ENCODE measurements at places on chromosomes 6 and 20.

GRCh38 chr6:145267076-145267867 is 468.0 kb downstream of the EPM2A start:
- no peak for DNase-seq

DNA sequence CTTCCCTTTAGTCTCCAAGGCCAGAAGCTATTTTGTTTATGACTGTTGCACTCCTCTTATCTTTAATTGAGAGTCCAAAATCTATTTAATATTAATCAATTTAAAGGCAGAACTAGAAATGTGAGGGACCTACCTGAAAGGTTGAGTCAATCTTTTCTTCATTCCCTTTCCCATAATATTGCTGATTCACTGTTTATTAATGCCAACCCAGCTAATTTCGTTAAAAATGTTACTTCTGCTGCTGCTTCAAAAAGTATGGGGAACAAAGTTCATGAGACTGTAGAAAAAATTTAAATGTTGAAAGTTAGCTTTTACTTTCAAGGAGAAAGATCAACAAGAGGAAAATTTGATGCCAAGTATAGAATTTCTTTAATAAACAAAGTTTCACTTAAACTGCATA is 365.3 kb downstream of the TENT5A start:
- no peak for DNase-seq

DNA sequence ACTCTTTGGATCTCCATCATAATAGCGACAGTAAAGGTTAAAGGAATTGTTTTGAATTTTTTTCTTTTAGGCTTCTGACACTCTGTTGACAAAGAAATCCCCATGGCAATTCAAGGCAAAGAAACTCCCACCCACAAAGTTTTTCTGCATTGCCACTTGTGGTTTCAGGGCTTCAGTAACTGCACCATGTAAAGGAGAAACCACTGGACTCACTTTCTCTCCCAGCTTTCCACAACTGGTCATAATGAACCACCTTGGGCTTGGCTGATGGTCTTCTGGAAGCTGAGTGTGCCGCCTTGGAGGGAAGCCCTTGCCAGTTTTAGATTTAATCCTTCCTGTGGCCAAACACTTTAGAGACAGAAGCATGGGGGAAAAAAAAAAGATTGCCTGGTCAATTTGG is 163.1 kb downstream of the ISM1 start:
- no peak for DNase-seq

DNA sequence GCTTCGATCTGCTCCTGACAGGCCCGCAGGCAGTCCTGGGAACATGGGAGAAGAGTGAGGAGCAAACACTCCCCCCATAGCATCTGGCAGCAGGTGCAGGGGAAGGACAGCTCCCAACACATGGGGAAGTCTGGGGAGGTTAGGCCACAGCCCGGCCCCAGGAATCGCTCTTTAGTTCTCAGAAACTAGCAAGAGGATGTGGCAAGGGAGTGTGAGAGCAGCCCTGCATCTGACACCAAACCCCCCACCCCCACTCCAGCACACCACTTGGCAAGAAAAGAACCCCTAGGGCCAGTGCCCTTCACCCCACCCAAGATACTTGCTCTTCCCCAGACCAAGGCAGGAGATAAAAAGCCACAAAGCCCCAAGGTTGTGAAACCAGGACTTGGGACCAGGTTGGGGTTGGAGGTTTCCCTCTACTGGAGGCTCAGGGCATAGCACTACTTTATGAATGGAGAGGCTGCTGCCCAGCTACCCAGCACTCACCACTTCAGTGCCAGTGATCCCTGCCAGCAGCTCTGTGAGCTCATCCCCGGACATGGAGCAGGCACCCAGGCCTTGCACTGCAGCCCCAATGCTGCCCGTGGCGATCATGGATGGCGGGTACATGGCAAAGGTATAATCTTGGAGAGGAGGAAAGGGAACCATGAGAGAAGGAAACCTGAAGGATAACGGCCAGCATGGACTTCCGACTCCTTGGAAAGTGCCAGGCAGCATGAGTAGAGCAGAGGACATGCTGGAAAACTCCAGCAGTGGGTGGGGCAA is 5.4 kb downstream of the CCND3 start:
- DNase-seq = peak; percentile 86

DNA sequence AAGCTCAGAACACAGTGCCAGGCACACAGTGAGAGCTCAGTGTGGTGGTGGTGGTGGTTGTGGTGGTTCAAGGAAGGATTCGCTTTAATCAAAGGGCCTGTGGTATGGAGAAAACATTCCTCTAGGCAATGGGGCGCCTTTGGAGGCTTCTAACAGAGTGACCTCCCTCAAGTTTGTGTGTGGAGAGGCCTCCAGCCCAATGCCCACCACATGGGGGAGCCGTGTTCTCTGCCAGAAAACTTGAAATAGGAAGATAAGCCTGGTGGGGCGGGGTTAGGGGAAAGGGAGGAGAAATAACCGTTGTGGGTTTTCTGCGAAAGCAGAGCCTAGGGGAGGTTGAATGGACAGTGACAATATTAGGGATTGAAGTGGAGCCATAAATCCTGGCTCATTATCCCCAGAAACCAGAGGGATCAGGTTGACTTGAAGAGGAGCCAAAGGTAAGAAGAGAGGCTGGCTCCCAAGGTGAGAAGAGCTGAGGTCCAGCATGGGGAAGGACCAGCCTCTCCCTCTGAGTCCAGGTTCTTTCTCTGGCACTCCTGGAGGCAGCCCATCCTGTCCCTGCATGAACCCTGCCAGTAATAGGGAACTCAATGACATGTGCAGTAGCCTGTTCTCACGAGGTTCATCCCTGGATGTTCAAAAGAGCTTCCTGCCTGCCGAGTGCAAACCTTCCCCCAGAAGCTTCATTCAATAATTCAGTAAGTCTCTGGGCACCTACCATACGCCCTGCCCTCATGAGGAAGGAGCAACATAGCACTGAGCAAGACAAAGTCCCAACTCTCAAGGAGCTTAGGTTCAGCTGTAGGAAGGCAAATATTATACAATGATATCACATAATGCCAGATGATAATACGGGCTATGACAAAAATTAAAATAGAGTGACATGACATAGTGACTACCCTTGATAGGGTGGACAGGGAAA is 51.4 kb downstream of the TGM2 start:
- no peak for DNase-seq

- no peak for DNase-seq
These were observed 74.4 kb downstream of the OPRM1 start for GRCh38 chr6:154113392-154113791.

Measured in CD8-positive, alpha-beta memory T cell (primary cell).